8988T (cell line): ENCODE measurements at places on chromosomes 5 and 9.
A peak's percentile ranks its signal among the peaks of the same experiment; 100 is the strongest.

DNA sequence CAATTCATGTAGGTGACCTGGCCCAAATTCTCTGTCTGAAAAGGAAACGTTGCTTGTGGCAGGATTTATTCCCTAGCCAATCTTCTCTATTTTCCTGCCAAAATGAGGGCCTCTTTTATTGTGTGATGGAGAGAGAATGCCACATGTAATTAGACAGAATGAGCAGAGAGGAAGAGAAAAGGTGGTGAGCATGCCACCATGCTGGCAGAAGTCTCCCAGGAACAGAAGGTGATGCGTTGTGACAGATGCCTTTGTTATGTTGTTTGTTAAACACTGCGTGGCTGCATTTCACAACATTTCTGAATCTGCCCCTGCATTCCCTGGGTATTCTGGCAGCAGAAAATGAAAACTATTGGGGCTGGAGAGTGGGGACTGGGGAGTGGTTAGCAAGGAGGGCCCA lies 577.6 kb downstream of the TLR4 start:
- DNase-seq: no peak

- no peak for DNase-seq
Measured at GRCh38 chr5:110414360-110414759, 312.1 kb downstream of the TMEM232 start.

DNA sequence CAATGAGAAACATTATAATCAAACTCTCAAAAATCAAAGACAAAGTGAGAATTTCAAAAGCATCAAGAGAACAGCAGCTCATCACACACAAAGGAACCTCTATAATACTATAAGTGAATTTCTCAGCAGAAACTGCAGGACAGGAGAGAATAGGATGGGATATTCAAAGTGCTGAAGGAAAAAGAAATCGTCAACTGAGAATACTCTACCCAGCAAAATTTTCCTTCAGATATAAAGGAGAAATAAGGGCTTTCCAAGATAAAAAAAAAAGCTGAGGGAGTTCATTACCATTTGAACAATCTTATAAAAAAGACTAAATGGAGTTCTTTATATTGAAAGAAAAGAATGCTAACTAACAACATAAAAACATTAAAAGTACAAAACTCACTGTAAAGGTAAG lies 481.1 kb downstream of the TLE4 start:
- DNase-seq: no peak

GRCh38 chr9:124818431-124819281 lies 34.6 kb upstream of the WDR38 start:
- no peak for DNase-seq

DNA sequence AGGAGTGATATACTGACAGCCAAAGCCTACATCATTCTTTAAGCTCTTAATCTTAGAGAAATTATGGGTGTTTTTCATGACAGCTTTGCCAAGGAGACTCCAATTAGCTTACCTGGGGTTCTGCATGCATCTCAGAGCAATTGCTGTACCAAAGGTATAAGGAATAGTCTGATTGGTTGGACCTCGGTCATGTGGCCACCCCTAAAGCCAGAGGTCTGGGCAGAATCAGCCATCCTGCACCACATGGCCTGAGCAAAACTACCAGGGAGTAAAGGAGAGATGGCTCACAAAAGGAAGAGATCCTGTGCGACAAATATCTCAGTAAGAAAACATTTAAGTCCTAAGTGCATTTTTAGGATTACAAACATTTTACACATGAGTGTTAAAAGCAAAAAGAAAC lies 25.6 kb downstream of the SH3RF2 start:
- DNase-seq: no peak

GRCh38 chr9:93824386-93825294 lies 130.5 kb downstream of the BARX1 start:
- DNase-seq: no peak

DNA sequence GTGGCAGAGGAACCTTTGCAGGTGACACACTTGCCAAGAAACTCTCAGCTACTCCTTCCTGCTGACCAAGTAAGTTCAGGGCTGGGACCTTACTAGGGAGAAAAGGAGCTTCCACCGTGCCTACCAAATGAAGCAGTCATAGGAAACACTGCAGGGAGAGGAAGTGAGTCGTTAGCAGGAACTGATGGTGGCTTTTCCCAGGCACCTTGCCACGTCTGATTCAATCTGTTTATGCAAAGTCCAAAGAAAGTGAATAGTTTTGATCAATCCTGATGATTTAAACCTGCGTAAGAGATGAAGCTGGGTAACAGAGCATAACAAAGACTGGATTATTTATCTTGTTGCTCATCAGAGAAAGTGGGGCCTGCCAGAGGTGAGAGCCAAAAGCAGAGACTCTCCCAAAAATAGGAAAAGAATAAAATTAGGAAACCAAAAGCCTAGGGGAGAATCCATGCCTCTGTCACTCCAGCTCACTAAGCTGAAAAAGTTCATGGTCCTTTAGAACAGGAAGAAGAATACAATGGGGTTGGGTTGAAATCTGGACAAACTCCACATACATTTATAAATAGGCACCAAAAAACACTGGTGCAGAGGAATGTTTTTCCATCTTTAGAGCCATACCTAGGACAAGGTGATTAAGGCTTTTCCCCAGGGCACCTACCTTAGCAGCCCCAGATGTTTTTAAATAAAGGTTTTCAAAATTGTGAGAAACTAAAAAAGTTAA lies 9.3 kb upstream of the PFDN1 start:
- no peak for DNase-seq

- no peak for DNase-seq
Measured at GRCh38 chr9:93501406-93501805, 48.0 kb upstream of the FAM120AOS start.

DNA sequence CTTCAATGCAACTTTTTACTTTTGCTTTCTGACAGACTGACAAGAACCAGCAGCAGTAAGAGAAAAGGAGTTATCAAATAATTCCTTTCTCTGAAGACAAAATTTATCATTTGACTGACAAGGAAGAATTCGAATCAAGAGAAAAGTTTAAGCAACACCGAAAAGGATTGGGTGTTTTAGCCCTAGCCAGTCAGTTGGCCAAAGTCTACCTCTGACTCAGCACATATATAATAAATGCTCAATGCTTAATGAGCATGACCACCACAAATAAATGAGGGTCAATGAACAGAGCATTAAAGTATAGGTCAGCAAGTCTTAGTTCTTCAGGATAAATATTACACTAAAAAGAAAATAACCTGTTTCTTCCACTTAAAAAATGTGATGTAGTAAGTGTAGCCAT lies 1603.5 kb upstream of the C9orf72 start:
- DNase-seq: no peak

DNA sequence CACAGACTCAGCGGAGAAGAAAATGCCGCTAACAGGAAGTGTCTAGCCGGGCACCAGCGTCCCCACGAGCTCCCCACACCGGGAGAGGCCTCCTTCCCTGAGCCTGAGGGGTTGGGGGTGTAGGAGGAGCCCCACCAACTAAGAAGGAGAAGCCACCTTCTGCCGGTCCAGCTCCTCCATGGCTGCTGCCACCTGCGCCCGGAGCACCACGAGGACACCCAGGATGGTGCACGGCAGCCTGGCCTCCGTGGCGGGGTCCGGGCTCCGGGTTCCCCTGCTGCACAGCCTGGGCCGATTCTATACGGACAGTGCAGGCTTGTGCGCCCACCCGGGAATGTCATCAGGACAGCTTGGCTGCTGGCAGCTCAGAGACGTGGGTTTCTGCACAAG lies 297 bp downstream of the LCN8 start:
- DNase-seq: no peak

DNA sequence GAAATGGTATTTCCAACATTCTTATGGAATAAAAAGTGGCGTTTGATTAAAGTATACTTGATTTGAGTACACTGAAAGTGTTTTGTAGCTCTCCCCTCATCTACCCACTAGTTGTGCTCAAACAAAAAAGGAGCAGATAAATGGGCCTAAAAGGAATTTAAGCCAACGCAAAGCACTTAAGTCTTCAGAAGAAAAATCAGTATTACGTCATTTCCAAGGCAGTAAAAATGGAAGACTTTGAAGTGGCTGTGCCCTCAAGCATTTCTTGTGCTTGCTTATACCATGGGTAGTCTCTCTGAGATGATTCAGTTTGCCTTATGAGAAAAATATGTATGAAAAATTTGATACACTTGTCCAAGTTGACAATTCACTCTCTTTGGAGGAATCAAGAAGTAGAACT lies 279.9 kb upstream of the CD180 start:
- no peak for DNase-seq

- DNase-seq: no peak
Measured at GRCh38 chr5:175025077-175025476, 300.7 kb downstream of the MSX2 start.

DNA sequence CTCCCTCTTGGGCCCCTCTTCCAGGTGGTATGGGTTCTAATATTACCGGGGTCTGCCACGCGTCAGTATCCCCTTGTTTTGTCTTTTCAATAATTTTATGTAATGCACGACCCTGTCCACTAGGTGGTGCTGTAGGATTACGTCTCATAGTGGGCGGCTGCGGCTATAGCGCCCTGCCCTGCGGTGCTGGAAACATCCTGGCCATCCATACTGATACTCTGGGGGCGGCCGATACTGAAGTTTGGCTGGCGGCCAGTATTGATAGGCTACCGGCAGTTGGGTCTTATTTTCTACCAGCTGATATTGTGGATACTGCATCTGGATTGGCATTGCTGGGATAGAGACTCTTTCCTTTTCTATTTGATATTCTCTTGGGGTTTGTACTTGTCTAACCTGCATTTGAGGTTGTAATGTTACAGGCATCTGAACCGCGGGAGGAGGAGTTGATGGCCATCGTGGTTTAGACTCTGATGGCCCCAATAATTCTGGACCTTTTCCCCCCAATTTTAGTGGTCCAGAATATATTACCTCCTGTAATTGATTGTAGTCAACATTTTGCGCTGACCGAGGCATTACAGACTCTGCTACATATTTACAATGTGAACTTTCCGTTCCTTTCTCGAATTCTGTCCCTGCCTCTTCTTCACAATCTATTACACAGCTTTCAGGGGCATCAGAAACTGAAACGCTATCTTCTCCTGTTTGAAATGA lies 3.3 kb upstream of the TMEM141 start:
- DNase-seq: no peak

GRCh38 chr5:95283022-95283615 lies 1.8 kb downstream of the MCTP1 start:
- no peak for DNase-seq

DNA sequence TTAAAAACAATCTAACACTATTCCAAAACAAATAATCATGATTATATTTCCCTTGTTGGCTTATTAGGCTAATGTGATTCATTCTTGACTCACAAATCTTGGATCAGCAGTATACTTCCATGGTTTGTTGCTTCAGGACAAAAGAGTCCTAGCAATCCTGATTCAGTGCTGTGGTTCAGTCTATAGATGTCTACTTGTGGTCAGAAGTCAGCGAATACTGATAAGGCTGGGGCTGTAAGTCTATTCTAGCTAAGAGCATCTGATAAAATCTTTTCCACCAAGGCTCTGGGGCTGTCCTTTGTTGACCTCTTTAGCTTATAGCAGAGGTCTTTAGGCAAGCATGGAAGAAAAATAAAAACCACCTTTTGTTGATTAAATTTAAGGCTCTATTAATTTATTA lies 4.4 kb upstream of the SMIM3 start:
- DNase-seq: no peak

- DNase-seq: no peak
Measured at GRCh38 chr9:136644343-136644592, 18.4 kb upstream of the EGFL7 start.

DNA sequence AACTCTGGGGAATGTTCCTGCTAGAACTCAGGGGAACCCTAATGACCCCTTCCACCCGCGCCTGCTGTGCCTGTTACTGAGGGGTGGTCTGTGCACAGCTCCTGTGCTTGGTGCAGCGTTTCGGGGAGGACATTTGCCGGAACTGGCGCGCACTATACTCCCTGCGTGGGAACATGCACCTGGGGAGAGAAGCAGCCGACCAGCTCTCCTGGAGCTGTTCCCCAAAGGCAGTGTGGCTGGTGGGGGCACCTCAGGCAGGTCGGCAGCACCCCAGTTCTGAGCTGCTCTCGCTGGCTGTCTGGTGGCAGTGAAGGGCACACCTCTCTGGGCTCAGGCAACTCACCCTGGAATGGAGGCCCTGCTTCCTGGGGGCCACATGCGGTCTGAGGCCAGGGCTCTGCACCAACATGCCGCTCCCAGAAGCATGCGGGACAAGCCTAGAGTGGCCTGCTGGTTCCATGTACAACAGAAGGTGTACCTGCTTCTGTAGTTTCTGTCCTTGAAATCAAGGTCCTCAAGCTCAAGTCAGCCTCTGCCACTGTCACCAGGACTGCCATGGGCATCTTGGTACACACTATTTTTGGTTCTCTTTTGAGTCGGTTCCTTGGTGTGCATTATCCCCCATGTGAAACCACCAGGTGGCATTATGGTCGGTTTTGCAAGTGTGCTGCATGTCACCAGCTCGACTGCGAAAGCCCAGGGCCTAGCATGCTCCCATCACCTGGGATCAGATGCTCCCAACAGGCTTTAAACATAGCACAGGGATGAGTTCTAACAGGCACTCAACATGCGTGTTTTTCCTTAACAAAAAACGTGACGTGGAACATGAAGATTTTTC lies 7.8 kb upstream of the MRNIP start:
- peak; percentile 71 for DNase-seq

- DNase-seq: no peak
Measured at GRCh38 chr9:15400281-15400941, 22.3 kb upstream of the SNAPC3 start.

DNA sequence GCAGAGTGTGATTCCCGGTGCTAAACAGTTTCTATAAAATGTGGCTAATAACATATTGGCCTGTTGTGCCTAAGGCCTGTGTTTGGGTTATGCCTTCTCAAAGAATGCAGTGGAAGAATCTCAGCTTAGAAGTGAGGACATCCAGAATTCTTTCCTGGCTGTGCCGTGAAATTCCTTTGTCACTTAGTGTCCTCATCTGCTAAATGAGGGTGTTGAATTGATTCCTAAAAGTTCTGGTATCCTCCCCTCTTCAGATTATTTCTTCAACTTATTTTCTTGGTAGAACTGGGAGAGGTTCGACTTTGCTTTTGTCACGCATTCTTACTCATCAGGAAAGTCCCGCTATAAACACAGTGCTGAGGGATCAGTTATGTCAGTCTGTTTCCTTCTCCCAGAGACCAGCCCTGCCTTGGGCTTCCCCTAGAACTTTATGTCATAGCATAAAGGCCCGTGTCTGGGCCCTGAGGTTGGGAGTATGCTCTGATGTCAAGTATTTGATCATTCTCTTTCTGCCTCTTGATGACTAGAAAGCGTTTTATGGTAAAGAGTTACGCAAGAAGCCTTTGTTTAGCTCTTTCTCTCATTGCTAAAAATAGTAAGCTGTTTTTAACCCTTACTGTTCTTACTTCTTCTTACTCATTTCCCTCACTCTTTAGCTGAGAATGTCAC lies 29.5 kb downstream of the MTAP start:
- no peak for DNase-seq

GRCh38 chr5:127320032-127320965 lies 29.7 kb downstream of the MEGF10 start:
- no peak for DNase-seq
